ENCODE measurements at places on chromosomes 5 and 9.
A peak's percentile ranks its signal among the peaks of the same experiment; 100 is the strongest.

GRCh38 chr5:33675958-33676464, 215.8 kb downstream of the ADAMTS12 start:
- DNase-seq, result no peak

GRCh38 chr9:20562051-20562450, 60.2 kb downstream of the MLLT3 start:
- no peak for DNase-seq

- DNase-seq, result no peak
These were observed 26.0 kb upstream of the ARAP3 start for GRCh38 chr5:141708016-141708415.

GRCh38 chr9:109794361-109795012, 14.5 kb downstream of the PALM2AKAP2 start:
- DNase-seq, result no peak

DNA sequence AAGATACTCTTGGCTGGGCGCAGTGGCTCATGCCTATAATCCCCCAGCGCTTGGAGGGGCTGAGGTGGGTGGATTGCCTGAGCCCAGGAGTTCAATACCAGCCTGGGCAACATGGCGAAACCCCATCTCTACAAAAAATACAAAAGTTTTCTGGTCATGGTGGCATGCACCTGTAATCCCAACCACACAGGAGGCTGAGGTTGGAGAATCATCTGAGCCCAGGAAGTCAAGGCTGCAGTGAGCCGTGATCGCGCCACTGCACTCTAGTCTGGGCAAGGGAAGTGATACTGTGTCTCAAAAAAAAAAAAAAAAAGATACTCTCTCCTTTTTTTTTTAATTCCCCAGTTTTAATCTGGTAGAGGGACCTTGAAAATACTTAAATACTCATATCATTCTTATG, 15.0 kb downstream of the ANKRD33B start:
- DNase-seq, result no peak

- DNase-seq, result no peak
These were observed 102.8 kb downstream of the GTF3C4 start for GRCh38 chr9:132773093-132773492.

GRCh38 chr5:124453221-124454051, 293.0 kb downstream of the ZNF608 start:
- DNase-seq, result no peak

DNA sequence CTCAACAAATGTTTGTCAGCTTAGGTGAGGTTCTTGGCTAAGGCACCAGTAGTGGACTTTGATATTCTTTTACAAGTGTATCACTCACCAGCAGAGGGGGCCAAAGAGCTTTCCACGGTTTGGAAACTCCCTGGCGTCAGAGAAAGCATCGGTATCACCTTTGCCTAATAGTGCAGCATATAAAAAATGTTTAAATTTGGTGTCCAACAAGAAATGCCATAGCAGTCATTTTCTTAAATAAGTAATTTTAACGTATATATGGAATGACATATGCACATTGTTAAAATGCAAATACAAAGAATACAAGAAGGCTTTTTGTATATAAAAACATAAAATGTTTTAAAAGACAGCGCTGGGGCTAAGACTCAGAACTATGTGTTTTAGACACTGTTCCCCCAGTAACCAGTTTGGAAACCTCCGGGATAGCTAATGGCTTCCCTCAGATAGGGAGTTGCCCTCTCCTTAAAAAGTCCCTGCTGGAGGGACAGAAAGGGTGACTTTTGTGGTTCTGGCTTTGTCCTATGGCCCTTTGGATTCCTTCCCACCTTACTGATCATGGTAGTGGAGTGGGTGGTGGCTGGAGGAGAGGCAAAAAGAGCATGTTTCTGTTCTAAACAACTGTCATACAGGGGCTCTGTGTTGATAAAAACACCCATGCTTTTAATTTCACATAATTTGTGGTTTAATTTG, 124.6 kb downstream of the GPBP1 start:
- DNase-seq, result peak; percentile 86

DNA sequence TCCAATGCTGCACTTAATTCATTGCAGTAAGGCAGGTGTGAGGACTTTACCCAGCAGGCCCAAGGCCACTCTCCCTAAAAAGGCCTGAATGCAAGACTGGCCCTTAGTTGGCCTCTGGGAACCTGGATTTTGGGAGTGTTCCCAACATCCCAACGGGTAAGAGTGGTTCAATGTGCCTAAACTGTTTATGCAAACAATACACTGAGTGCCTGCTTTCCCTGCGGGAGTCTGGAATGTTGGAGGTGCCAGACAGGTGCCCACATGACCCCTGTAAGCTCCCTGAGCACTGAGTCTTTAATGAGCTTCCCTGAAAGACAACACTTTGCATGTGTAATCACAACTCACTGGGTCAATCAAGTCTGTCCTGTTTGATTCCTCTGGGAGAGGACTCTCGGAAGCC, 37.4 kb downstream of the NSUN2 start:
- peak; percentile 22 for DNase-seq

GRCh38 chr5:146340260-146341081, 1.8 kb downstream of the POU4F3 start:
- DNase-seq, result peak; percentile 66

DNA sequence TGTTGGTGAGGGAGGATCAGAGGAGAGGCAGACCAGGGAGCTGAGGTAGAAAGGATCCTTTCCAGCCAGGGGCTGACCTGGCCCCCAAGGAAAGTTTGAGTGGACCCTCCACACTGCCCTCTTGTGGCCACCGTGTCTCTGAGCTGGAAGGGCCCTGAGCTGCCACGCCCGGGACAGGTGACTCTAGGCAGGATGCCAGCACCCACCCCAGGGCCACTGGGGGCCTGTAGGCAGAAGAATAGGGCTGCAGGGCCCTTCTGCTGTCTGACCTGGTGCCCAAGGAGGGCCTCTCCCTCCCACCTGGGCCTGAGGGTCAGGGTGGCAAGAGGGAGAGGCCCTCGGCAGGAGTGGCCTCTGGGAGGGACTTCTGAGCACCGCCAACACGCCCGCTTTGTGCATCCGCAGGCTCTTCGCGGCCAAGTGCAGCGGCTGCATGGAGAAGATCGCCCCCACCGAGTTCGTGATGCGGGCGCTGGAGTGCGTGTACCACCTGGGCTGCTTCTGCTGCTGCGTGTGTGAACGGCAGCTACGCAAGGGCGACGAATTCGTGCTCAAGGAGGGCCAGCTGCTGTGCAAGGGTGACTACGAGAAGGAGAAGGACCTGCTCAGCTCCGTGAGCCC, 76.8 kb downstream of the LMX1B start:
- peak; percentile 71 for DNase-seq

- DNase-seq, result no peak
These were observed 350.2 kb downstream of the KIAA0825 start for GRCh38 chr5:94268226-94268625.

- no peak for DNase-seq
These were observed 488.7 kb upstream of the COX7C start for GRCh38 chr5:86129009-86129408.

- DNase-seq, result no peak
These were observed 6.5 kb downstream of the ADAMTS13 start for GRCh38 chr9:133428617-133429101.

DNA sequence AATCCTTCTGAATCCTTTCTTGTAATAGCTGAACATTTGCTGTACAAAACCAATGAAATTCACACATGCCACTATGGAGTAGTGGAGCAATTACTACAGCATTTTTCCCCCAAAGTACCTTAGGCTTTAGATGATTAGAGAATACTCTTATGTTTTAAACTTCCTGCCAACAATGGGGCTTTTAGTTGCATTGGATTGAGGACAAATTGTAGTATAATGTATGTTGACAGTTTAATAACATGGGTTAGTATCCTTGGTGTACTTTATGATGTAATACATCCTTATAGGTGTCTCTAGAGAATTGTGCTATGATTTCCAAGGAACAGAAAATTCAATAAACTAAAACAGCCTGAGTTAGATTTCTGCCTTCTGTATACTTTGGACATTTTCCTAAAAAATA, 422.7 kb upstream of the GRAMD2B start:
- no peak for DNase-seq

DNA sequence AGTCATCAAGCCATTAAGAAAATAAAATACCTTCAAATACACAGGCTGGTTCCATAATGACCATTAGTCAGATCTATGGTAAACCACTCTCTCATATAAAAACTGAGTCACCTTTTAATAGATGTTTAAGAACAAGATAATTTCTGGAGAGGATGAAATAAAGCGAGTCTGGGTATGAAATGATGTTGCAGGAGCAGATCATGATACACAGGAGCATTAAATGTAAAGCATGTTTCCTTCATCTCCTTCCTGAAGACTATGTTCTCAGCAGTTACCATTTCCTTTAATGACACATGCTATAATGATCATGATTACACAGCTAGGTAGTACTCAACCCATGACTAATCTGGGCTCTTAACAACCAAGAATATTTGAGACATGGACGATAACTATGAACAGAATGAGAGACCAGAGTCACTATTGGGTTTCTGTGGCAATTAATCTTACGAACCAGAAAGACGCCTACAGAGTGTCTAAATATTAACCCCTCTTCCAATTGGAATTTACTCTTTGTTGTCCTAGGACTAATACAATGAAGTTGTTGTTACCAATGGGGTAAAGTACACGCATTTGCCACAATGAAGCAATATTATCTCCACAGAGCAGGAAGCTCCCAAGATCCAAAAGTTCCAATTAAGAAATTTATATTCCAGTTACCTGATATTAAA, 105.6 kb downstream of the NR6A1 start:
- DNase-seq, result no peak

DNA sequence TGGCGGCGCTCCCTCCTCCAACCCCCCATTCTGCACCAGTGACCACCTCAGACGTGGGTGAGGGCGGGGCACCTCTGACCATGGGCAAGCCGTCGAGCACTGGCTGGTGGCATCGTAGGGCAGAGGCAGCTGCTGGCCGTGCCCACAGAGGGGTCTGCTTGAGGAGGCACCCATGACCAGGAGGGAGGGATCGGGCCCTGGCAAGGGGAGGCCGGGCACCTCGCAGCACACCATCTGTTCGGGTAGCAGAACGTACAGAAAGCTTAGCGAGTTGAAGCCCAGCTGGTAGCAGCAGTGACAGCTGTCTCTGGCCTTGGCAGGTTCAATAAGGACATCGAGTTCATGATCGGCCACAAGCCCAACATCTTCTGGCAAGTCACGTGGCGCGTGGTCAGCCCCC, 4.3 kb upstream of the SLC6A18 start:
- DNase-seq, result no peak

GRCh38 chr5:174397206-174397605, 327.2 kb upstream of the MSX2 start:
- DNase-seq, result no peak

DNA sequence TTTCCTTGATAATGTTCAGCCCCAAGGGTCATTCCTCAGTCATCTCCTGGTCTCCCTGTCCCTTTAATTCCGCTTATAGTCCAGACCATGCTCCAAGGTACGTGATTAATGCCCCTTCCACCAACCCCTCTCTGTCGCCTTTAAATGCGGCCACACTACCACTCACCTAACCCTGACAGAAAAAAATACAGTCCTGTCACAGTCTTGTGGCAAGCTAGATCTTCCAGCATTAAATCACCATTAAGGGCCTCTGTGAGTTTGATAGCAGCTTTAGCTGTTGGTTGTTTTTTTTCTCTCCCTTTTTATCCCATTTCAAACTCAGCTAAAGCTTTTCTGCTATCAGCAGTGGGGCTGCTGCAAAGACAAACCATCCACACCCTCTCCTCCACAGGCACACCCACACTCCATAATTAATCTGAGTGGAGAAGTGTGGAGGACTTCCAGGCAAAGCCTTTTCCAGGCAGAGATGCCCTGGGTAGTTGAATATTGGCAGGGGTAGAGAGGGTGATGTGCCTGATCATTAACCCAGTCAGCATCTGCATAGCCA, 522.7 kb upstream of the CLINT1 start:
- no peak for DNase-seq

GRCh38 chr5:172479034-172479783, 24.9 kb upstream of the SH3PXD2B start:
- peak; percentile 76 for DNase-seq

DNA sequence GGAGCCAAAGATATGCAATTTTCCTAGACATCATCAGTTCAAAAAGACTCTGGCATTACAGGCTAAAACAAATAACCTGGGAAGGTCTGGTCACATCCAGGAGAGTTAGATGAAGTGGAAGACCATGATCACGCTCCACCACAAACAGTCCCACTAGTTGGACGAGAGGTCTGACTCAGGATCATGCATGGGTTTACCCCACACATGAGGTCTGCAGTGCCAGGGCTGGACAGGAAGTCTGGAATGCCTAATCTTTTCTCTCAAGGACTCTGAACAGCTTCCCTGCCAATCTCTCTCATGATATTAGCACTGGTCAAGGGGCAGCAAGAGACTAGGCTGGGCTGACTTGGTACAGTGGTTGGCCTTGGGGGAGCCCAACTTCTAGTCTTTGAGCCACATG, 7.1 kb downstream of the PRUNE2 start:
- DNase-seq, result no peak

- DNase-seq, result peak; percentile 89
These were observed 45.6 kb downstream of the SAR1B start for GRCh38 chr5:134586866-134587524.

GRCh38 chr9:116806075-116806474, 119.0 kb downstream of the TRIM32 start:
- no peak for DNase-seq

DNA sequence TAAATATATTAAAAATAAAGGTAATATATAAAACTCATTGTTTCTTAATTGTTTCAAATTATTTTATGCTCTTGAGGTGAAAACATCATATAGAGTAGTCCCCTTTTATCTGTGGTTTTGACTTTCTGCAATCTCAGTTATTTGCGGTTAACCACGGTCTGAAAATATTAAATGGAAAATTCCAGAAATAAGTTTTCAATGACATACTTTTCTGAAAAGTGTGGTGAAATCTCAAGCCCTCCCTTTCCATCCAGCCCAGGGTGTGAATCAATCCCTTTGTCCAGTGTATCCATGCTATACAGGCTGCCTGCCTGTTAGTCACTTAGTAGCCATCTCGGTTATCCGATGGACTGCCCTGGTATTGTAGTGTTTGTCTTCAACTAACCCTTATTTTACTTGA, 546.7 kb upstream of the DMAC1 start:
- DNase-seq, result no peak

DNA sequence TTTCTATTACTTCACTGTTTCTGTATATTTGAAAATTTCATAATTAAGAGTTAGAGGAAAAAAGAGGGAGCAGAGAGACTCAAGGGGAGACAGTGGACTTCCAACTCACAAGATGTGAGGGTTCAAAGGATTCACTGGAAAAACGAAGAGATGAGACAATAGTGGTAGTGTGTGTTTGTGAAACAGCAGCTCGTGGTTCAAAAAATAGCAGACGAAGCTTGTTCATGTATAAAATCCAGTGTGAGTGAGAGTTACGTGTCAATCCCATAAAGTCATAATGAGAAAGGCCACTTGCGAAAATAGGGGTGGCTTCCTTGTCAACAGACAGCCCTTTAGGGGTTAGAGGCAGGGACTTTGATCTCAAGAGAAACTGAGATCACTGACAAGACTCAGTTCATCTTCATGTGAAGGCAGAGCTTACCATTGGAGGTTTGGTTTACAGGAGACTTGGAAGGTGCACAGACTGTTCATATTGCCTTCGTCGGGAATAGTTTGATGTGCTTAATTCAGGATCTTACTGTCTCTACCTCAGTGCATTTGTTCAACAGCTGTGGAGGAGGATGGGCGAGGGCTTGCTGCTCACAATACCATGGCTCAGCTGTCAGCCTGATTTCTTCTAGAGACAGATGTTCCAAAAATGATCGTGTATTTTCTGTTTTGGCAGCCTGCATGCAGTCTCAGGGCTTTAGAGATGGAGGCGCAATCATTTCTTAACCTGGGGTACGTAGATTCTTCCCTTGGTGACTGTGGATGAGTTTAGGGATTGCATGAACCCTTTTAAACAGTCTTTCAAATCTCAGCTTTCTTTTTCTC, 105.7 kb upstream of the KLF9 start:
- DNase-seq, result peak; percentile 43

GRCh38 chr5:31237174-31237573, 43.7 kb downstream of the CDH6 start:
- no peak for DNase-seq
